Inflammatory macrophage treated with lipopolysaccharide for 4 hours (primary cell): ENCODE measurements at places on chromosomes 7 and 10.

DNA sequence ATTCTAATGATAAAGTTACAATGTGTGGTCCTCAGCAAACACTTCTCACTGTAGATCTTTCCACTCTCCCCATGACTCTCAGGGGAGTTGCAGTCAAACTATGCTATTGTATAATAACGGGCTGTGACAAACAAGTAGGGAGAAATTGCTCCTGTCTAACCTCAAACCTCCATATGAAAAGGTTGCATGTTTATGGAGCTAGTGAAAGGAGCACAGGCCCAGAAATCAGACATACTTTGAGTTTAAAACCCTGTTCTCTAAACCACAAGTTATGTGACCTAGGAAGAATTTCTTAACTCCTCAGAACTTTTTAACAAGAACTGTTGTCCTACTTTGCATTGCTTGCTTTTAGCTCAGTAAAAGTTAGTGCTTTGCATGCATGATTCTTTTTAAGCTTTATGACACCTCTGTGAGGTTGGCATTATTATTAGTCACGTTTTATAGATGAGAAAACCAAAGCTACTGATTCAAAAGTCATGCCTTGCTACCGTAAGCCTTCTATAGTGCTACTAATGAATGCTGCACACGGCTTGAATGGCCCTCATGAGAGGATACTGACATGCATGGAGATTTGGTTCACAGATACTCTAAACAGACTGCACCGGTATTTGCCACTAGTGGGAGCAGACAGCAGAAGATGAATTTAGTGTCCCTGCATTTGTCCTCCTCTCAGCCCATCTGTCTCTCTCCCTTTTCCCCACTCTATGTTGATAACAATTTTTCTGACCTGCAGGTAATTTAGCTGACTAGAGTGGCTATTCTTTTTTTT is 129.5 kb upstream of the PCGF5 start:
- no peak for DNase-seq

DNA sequence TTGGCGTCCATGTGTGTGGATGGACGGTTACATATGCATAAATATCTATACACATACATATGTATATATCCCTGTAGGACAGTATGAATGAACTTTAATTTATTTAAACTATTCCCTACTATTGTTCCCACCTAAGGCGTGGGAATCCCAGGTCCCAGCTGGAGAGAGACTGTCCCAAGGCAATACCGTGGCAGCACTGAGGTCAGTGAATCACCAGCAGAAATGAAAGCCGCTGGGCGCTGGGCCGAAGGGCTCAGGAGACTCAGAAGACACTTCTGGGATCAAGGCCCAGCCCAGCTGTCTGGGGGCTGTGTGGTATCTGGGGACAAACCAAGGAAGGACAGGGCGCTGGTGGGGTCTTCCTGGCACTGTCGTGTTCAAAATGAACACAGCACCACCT is 49.6 kb upstream of the MYL10 start:
- no peak for DNase-seq

GRCh38 chr7:78499971-78500370 is 701.4 kb downstream of the PHTF2 start:
- DNase-seq, result no peak

GRCh38 chr10:62634576-62634975 is 169.9 kb upstream of the ADO start:
- DNase-seq, result peak; percentile 54

- peak; percentile 88 for DNase-seq
Observed at GRCh38 chr10:80429521-80429973, 21.2 kb downstream of the PRXL2A start.

DNA sequence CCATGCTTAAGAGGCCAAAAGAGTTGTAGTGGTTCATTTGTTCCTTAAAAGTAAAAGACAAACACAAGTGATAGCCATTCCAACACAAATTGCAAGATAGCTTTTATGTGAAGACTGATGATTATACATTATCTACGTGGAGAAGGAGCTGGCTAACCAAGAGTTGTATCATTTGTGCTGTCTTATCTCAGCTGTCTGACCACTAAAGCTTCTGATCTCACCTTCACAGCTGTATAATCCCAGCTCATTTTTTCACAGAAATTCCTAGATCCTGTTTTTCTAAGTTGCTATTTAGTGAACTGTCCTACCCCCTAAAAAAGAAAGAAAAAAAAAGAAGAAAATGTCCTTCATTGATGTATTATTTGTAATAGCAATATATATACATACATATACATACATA is 9.8 kb downstream of the USP6NL start:
- DNase-seq, result no peak
